ENCODE measurements at places on chromosomes 6 and 20. TPM values are rescaled to one million over a fixed set of nuclear protein-coding genes. Genes with fewer than 3 reads are reported as not detected.

DNA sequence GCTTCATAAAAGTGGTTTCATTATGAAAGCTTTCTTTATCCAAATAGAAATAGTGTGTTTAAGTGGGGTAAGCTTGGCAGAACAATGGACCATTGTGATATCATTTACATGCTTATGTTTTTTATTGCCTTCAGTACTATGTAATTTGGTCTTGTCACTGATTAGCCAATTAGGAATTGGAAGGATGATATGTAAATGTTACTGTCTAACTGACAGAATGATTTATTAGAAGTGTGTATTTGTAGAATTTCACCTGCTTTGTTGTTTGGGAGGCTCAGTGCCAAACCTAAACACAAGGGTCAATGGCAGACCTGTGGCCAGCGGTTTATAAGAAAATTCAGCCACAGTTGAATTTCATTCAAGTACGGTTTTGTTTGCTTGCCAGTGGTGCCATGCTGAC, 39.0 kb downstream of the AIG1 start:
- no peak overlapping the region for H3K27ac ChIP-seq
- no peaks in the 10 kb centered on the region for H3K27me3 ChIP-seq
- DNase-seq = no peak
- H3K36me3 ChIP-seq = no peaks in the 10 kb centered on the region
- no peak overlapping the region for H3K4me3 ChIP-seq

DNA sequence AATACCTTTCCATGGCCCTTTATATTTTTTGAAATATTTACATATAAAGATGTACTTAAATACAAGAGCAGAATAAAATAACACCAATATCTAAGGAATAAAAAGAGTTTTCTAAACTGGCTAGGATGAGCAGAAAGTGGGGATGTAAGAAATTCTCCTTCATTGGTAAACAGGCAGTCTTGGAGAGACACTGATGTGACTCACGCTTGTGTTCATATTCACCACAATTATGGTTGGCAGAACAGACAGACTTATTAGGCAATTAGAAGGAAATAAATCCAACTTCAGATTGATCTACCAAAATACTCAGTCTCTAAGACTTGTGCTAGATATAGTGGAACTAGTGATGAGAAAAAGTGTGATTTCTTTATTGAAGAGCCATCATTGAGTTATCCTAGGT, 463.7 kb downstream of the CDC5L start:
- H3K27me3 ChIP-seq = no peaks in the 10 kb centered on the region
- no peak overlapping the region for H3K27ac ChIP-seq
- no peak overlapping the region for H3K4me3 ChIP-seq

Gene FERMT1
- 9.6 TPM for total RNA-seq

GRCh38 chr6:150549674-150550101, 50.0 kb upstream of the PLEKHG1 start:
- no peak for DNase-seq
- H3K27ac ChIP-seq = no peak overlapping the region
- H3K27me3 ChIP-seq = no peaks in the 10 kb centered on the region
- no peak overlapping the region for H3K4me3 ChIP-seq
- no peaks in the 10 kb centered on the region for H3K36me3 ChIP-seq

Gene TMC2
- total RNA-seq = not detected

Gene TRERF1
- total RNA-seq = 18.0 TPM

GRCh38 chr6:14720411-14721102, 525.3 kb upstream of the JARID2 start:
- H3K36me3 ChIP-seq = no peaks in the 10 kb centered on the region
- DNase-seq = no peak
- no peaks in the 10 kb centered on the region for H3K27me3 ChIP-seq
- H3K27ac ChIP-seq = no peak overlapping the region
- peaks cover 3% of the 10 kb centered on the region for H3K4me1 ChIP-seq

Gene SLC35B3
- total RNA-seq = 8.4 TPM

Gene NELFE
- total RNA-seq = 90.8 TPM

Gene TMEM244
- total RNA-seq = not detected

DNA sequence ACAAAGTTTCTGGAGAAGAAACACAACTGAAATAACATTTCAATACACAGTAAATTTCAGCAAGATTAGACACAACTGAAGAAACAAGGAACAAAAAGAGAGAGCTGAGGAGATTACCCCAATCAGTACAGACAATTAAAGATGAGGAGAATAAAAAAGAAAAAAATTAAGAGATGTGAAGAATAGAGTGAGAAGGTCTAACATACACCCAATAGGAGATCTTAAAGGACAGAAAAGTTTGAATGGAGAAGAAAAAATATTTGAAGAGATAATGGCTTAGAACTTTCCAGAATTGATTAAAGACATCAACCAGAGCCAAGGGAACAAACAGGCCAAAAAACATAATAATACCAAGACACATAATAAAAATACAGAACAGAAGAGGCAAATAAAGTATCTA, 116.4 kb downstream of the HUS1B start:
- peaks cover 40% of the 10 kb centered on the region for H3K36me3 ChIP-seq
- H3K4me1 ChIP-seq = no peaks in the 10 kb centered on the region
- H3K27me3 ChIP-seq = no peaks in the 10 kb centered on the region
- DNase-seq = no peak
- no peak overlapping the region for H3K4me3 ChIP-seq
- no peak overlapping the region for H3K27ac ChIP-seq

GRCh38 chr6:699319-699718, 6.4 kb upstream of the EXOC2 start:
- no peak overlapping the region for H3K4me3 ChIP-seq
- no peaks in the 10 kb centered on the region for H3K27me3 ChIP-seq
- peaks cover 2% of the 10 kb centered on the region for H3K4me1 ChIP-seq
- H3K36me3 ChIP-seq = no peaks in the 10 kb centered on the region
- no peak for DNase-seq
- H3K27ac ChIP-seq = no peak overlapping the region

Gene PTPRT
- total RNA-seq = 0.07 TPM

Gene CAPN11
- total RNA-seq = 0.29 TPM

DNA sequence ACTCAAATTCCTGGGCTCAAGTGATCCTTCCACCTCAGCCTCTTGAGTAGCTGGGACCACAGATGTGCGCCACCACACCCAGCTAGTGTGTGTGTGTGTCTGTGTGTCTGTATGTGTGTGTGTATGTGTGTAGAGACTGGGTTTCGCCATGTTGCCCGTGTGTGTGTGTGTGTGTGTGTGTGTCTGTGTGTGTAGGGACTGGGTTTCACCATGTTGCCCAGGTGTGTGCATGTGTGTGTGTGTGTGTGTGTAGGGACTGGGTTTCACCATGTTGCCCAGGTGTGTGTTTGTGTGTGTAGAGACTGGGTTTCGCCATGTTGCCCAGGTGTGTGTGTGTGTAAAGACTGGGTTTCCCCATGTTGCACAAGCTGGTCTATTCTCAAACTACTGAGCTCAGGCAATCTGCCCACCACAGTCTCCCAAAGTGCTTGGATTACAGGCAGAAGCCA, 28.3 kb downstream of the CDK5RAP1 start:
- peaks cover 73% of the 10 kb centered on the region for H3K36me3 ChIP-seq
- DNase-seq = no peak
- H3K4me1 ChIP-seq = no peaks in the 10 kb centered on the region
- H3K27me3 ChIP-seq = no peaks in the 10 kb centered on the region
- H3K27ac ChIP-seq = no peak overlapping the region

DNA sequence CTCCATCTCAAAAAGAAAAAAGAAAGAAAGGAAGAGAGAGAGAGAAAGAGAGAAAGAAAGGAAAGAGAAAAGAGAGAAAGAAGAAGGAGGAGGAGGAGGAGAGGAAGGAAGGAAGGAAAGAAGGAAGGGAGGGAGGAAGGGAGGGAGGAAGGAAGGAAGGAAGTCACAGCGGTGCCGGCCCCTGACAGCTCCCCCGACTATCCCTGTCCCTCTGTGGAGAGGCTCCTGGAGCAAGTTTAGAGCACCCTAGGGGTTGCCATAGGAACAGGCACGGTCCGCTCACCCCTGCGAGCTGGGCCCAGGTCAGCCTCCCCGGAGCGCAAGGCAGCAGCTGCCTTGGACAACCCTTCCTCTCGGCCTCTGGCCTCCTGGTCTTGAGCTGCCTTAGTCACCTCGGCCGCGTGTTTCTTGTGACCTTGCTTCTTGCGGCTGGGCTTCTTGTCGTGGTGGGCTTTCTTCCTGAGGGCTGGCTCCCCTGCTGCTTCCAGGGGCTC, 6.8 kb downstream of the BNIP5 start:
- no peak overlapping the region for H3K4me3 ChIP-seq
- H3K27ac ChIP-seq = no peak overlapping the region
- H3K4me1 ChIP-seq = no peaks in the 10 kb centered on the region
- no peaks in the 10 kb centered on the region for H3K27me3 ChIP-seq
- DNase-seq = peak; percentile 71

Gene PDE10A
- 0.31 TPM for total RNA-seq

- no peak overlapping the region for H3K27ac ChIP-seq
- no peaks in the 10 kb centered on the region for H3K27me3 ChIP-seq
- H3K4me1 ChIP-seq = no peaks in the 10 kb centered on the region
- no peaks in the 10 kb centered on the region for H3K36me3 ChIP-seq
- no peak overlapping the region for H3K4me3 ChIP-seq
Measured at GRCh38 chr6:112014483-112014882, 39.4 kb upstream of the CCN6 start.

DNA sequence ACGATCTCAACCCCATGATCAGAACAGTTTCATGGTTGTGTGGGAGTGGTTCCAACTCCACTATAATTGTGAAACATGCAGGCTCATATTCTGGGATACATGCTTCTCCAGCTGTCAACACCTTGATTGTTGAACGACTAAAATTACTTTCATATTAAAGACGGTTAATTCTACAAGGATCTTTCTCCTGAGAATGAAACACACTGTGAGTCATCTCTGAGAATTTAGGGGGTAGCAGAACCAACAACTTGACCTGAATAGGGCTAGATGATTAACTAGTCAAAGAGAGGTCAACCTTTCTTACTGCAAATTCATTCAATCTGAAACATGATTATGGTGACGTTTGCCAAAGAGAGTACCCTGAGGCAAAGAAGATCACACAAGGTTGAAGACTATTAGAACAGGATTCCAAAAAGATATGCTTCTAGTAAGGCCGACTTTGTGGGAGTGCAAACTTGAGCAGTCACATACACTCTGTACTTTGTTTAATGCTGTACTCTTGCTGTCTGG, 175.2 kb upstream of the CITED2 start:
- H3K36me3 ChIP-seq = no peaks in the 10 kb centered on the region
- H3K4me3 ChIP-seq = no peak overlapping the region

Gene SDHAF4
- 9.9 TPM for total RNA-seq

Data from H9 (cell line).